ENCODE measurements at places on chromosomes 1 and 21.

DNA sequence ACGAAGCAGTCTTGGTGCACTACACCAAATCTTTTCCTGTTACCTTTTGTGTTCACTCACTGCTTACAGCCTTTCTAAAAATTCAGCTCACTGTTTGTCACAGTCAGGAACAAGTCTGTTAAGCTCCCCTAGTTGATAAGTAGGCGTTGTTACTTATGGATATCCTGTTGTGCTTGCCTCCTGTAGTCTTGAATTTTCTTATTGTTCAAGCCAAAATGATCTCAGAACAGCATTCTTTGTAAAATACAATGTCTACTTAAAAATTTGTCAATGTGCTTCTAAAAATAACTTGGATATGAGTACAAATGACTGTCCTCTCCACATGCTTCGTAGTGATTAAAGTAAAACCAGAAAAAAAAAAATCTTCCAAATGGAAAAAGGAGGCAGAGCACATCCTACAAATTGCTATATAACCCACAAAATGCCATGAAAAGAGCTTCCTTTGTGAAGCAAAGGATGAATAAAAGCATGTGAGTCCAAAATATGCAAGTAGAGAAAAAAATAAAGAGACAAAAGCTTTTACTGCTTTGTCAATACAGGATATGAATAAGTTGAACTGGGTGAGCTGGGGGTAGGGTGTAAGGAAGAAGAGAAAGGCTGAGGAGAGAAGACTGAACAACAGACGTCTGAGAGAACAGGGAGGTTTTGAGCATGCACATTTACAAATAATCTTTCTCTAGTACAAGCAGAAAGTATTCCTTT, 228.9 kb upstream of the ADGRL4 start:
- no peak for DNase-seq

DNA sequence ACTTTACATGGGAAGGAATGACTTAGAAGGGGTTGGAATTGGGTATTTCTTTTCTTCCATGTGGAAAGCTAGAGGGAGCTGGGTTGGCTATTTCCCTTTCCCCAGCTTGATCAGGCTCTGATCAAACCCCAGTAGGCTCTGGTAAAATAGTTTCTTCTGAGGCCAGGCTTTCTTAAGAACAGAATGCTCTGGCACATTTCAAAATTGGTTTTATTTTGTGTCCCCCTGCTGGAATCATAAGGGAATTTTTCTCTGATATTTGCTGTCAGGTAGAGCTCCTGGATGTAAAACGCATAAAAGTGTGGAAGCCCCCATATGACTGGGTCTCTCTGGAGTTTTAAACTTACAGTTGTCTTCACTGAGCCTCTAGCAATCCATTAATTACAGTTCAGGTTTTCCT, 17.1 kb upstream of the APOBEC4 start:
- DNase-seq: no peak

DNA sequence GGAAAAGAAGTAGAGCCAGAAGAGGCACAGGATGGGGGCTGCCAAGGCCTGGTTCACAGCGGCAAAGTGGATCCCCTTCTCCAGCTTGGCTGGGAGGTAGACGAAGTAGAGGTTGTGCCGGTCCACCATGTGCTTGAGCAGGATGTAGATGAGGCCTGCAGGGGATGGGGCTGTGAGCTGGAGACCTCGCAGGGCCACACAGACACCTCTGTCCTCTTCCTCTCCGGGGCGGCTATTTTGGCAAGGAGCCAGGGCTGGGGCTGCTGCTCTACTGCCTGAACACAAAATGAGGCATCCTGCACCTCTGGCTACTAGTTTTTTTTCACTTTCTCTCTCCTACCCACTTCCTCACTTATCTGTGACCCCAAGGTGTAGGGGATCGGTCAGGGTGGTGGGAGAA, 32.3 kb downstream of the TMEM63A start:
- DNase-seq: no peak

DNA sequence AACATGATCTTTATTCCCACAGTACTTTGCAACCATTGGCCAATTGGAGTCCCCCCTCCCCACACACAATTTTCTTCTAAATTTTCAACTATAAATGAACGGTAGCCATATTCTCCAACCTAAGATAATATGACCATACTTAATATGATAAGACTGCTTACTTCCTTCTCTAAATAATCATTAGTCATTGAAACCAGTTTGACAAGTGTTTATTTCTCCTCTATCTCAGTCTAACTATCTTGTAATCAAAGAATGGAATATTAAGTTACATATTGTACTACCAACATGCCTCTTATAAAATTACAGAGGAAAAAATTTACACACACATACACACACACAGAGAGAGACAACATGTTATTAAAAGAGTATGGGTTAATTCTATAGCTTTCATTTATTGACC, 567.4 kb upstream of the TMPRSS15 start:
- DNase-seq: no peak

- no peak for DNase-seq
Observed at GRCh38 chr1:87115891-87116290, 201.5 kb downstream of the HS2ST1 start.

GRCh38 chr1:1833916-1834325, 55.7 kb upstream of the NADK start:
- DNase-seq: no peak

DNA sequence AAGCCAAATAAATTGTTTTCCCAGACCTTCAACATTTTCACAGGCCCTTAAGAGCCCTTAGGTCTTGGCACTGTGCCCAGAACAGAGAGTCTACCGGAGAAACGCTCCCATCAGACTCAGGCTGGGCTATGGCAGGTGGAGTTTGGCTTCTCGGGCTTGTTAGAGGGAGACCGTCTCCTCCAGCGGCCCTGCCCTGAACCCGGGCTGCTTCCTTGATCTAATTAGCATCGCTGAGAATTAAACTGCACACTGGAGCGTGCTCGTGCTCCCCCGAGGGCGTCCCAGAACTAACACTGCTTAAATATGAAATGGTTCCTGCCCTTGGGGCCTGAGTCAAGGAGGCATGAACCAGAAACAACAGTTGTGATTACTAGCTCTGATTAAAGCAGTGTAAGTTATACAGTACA, 634.4 kb downstream of the MATN1 start:
- DNase-seq: peak; percentile 94

DNA sequence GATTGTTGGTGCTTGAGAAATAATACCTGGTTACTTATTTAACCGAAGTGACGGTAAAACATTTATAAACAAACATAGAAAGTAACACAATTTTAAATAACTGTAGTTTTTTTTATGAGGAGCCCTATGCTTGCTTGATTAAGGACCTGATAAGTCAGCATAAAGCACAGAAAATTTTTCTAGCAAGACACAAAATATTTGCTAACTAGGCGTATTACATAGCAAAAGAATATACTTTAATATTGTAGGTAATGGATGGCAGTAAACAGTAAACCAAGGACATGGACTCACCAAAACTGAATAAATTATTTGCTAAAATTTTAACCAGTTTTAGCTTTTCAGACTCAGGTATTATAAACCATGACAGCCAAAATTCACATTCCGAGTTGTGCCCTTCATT, 90.9 kb downstream of the MAST2 start:
- DNase-seq: no peak

- DNase-seq: no peak
Observed at GRCh38 chr21:44440241-44441040, 14.9 kb upstream of the LRRC3 start.

- DNase-seq: no peak
Observed at GRCh38 chr21:27045281-27045985, 78.5 kb upstream of the ADAMTS5 start.

- DNase-seq: no peak
Observed at GRCh38 chr21:38824124-38824822, 18.5 kb downstream of the ETS2 start.

- no peak for DNase-seq
Observed at GRCh38 chr1:14567056-14567455, 31.4 kb upstream of the KAZN start.

- no peak for DNase-seq
Observed at GRCh38 chr1:244318078-244318477, 133.6 kb downstream of the ADSS2 start.

GRCh38 chr1:36089393-36090121, 865 bp downstream of the ADPRS start:
- DNase-seq: no peak

- no peak for DNase-seq
Observed at GRCh38 chr21:34260277-34261008, 103.4 kb upstream of the KCNE2 start.

DNA sequence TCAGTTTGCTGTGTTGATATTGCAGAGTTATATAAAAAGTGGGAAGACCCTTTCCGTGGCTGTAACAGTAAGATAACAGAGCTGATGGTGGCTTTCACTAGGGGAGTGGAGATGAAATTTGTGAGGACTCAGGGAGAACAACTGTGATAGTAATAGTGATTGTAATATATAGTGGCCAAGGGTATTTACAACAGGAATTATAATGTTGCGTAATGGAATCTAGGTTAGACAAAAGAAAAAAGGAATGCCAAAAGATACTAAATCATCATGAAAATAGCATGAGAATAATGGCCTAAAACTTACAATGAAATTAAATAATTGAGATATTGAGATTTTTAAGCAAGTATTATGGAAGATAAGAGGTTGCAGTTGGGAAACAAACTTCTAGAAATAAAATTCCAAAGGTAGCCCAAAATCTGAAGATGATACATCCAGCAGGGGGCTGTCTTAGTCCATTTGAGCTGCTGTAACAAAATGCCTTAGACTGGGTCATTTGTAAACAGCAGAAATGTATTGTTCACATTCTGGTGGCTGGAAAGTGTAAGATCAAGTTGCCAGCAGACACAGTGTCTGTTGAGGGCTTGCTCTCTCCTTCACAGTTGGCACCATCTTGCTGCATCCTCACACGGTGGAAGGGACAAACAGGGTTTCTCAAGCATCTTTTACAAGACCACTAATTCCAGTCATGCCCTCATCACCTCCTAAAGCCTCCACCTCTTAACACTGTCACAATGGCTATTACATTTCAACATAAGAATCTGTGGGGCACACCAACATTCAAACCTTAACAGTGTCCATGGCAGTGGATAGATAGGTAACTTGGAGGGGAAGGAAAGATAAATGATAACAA, 711.2 kb downstream of the MRPL39 start:
- no peak for DNase-seq

DNA sequence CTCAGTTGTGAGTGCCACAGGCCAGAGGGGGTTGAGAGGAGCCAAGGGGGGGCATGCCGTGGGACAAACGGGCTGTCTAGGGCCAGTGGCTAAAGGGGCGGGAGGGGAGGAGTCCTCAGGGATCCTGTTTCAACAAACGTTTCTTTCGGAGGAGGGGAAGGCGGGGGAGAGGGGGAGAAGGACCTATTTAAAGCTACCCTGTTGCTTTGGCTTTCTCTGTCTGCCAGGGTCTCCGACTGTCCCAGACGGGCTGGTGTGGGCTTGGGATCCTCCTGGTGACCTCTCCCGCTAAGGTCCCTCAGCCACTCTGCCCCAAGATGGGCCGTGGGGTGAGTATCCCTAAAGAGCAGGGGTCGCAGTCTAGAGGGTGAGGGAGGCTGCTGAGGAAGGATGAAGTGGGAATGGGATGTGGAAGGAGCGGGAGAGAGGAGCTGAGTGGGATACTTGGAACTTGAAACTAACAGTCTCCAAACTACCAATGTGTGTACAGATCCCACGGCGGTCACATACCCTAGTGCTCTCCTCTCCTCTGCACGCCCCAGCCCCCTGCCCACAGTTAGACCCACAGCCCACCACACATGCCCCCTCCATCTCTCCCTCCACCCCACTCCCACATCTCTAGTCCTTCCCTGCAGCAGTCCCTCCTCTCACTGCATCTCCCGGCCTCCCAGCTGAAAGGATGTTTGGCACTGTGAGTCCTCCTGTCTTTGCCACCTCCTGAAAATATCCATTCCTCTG, at the start of gene ATP1A2:
ATP1A2 (plus strand) TSS at position 215 of the 738 bp plus-strand sequence; CDS start at position 318, 103 bp downstream.
- DNase-seq: no peak

- no peak for DNase-seq
Observed at GRCh38 chr21:45836268-45836655, 145.3 kb upstream of the COL6A1 start.

DNA sequence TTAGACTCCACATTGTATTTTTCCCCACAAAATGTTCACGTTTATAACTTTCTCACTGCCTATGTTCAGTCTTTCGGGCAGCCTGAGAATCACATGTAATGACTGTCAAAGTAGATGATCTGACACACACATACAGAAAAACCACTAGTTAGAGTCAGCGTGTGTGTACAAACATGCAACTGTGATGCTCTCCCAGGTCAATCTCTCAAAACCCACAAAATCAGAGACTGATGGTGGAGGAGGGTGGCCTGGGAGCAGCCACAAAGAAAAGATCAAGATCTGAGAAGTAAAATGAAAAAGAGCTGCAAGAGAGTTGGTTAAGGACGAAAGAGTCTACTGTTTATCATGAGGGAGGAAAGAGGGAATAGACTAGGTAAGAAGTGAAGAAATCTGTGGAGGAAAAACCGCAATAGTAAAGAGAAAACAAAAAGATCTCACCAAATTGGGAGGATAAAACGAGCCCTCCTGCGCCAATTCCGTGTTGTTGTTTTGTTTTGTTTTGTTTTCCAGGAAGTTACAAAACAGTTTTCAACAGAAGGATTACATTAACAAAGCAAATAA, 2.3 kb downstream of the EGLN1 start:
- no peak for DNase-seq

GRCh38 chr1:3474016-3474415, 19.6 kb downstream of the ARHGEF16 start:
- DNase-seq: no peak

DNA sequence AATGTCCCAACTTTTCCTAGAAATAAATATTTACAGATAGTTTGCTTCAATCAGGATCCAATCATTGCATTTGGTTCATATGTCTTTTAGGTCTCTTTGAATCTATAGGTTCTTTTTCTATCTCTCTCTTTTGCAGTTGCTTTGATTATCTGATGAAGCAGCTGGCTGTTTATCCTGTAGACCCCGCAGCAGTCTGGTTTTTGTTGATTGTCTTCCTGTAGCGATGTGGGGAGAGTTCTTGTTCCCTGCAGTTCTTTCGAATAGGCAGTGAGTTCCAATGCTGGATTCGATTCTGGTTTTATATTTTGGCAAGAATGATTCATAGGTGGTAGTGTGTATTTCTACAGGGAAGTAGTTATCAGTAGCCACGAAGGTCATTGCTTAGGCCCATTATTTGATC, 7.4 kb upstream of the MIXL1 start:
- DNase-seq: no peak

- no peak for DNase-seq
Observed at GRCh38 chr1:78640462-78640861, 9.2 kb upstream of the IFI44 start.

GRCh38 chr1:201282931-201283829, at the start of gene PKP1:
PKP1 (plus strand) TSS chr1:201283506; CDS start chr1:201283703, 197 bp downstream.
- DNase-seq: no peak

DNA sequence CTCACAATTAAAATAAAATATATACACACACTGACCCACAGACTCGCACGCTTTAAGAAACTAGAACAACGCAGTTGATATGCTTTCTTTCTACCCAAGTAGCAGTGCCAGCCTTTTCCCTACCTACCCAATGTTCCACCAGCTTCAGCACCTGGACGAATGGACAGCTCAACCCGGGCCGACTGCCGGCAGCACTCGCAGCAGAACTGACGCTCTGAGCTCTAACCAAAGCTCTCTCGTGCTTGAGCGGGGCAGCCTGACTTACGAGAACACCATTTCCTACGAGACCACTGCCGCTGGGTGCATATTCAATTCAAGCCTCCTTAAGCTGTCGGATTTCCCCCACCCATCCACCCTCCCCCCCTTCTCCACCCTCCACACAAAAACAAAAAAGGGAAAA, 127.4 kb upstream of the DPYD start:
- DNase-seq: no peak

GRCh38 chr1:183877053-183877720, 72.3 kb downstream of the RGL1 start:
- no peak for DNase-seq

All from NCI-H187 (cell line).